Stimulated activated naive CD4-positive, alpha-beta T cell (primary cell): ENCODE measurements at places on chromosomes 1 and 21.

- DNase-seq = no peak
Measured at GRCh38 chr1:77120950-77121349, 98.3 kb downstream of the PIGK start.

DNA sequence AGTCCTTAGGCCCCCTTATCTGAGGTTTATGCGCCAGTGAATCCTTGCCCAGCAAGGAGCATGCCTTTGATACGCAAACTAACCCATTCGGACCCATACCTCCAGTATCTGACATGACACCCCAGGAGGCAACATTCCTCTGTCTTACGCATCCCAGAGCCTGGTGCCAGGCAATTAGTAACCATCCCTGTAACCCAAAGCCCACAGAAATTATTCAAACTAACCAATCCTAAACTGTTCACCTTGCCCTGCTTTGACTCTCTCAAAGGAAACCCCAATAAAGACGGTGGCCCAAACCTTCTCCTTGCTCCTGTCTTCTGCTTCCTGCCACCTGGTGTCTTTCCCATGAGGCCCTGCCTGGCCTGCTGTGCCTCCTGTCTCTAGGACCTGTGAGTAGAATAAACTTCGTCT lies 36.4 kb downstream of the ZNF496 start:
- DNase-seq = no peak

DNA sequence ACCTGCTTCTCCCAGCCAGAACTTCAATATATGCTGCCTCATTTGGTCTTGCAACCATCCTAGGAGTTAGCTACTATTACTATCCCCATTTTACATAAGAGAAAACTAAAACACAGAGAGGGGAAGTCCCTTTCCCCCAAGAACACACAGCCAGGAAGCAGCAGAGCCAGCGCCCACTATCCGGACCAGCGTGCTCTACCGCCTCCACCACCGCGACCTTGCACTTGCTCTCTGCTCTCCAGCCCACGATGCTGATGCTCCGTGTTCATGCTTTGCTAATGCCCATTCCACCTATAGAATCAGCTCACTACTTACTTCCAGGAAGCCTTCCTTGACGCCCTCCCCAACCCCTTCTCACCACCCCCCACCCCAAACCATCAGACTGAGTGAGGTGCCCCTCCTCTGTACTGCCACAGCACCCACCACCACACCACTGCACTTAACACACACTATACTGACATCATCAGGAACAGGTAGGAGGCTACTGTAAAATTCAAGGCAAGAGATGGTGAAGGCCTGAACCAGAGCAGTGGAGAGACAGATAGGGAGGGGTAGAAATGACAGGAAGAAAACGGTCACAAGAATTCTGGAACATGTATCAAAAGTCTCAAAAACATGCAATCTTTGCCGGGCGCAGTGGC lies 9.4 kb downstream of the TMEM53 start:
- no peak for DNase-seq

DNA sequence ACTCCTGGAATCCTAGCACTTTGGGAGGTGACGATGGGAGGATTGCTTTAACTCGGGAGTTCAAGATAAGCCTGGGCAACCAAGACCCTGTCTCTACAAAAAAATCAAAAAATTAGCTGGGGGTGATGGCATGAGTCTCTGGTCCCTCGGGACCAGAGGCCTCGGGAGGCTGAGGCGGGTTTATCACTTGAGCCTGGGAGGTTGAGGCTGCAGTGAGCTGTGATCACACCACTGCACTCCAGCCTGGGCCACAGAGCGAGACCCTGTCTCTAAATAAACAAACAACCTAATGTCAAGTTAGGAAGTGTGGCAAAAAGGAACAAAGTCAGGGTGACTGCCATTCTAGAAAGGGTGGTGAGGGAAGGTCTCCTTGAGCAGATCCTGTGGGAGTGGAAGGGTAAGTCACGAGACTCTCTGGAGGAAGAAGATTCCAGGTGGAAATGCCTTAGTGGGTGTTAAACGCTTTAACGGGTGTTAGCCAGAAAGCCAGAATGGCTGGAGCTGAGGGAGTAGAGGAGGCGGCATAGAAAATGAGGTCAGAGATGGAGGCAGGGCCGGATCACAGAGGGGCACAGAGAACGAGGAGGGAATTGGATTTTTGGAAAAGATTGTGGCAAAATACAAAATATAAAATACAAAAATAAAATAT lies 62.2 kb upstream of the ATP5PO start:
- no peak for DNase-seq

DNA sequence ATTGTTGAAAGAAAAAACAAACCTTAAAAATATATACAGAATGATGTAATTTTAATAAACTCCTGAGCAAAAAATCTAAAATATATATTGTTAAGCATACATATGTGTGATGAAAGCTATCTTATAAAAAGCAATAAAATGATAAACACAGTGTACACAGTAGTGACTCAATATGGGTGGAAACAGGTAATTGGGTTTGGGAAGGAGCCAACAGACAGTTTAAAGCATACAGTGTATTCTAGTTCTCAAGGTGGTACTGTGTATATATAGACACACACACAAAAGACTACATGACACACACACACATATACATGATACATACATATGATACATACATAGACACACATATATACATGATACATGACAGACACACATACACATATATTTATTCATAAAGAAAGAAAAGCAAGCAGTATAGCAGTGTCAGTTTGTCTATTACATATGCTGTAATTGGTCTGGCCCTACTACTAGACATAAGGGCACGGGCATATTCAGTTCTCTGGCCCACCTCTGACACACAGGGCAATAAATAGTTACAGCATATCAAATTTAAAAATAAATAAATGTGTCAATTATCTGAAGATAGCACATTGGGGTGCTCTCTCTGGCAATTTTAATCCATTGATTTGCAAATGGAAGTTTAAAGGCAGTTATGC lies 330.2 kb downstream of the S1PR1 start:
- DNase-seq = no peak

- no peak for DNase-seq
Measured at GRCh38 chr1:23434260-23434775, 9.8 kb upstream of the TCEA3 start.

GRCh38 chr1:157202331-157202730 lies 64.1 kb upstream of the ETV3 start:
- no peak for DNase-seq

GRCh38 chr1:47393141-47393540 lies 22.9 kb upstream of the FOXE3 start:
- no peak for DNase-seq

DNA sequence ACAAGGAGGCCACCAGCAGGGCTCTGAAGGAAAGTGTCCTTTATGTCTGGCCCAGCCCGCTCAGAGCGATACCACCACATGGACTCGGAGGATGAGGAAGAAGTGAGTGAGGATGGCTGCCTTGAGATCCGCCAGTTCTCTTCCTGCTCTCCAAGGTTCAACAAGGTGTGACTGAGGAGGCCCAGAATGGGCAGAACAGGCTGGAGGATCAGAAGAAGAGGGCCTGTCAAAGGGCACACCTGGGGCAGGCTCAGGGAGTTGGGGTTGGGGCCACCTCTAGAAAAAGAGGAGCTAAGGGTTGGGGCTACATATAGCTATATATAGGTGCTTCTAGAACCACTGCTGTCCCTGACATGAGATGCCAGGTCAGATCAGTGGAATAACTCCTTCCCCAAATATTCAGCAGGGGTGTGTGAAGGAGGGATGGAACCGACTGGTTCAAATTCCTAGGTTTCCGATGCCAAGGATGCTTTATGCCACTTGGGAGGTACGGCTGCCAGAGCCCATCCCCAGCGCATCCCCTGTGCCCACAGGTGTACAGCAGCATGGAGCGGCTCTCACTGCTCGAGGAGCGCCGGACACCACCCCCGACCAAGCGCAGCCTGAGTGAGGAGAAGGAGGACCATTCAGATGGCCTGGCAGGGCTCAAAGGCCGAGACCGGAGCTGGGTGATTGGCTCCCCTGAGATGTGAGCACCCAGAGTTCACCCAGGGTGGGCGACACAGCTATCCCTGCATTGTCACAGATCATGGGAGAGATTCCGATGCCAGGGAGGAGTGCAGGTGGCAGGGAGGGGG lies 102.2 kb downstream of the PIK3R3 start:
- no peak for DNase-seq

DNA sequence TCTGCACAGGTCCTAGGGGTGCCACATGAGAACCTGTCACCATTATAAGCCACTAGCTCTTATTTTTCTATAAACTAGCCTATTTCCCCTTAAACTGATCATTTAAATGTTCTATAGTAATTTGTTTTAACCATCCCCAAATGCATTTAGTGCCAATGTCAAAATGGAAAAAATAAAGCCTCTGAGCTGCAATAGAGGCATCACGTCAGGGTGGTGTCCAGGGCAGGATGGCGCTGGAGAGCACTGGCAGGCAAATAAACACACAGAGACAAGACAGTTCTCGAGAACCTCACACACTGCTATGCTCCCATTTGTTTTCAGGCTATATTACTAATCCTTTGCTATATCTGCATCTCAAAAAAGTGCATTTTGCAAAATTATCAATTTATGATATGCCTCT lies 73.4 kb upstream of the NEK2 start:
- no peak for DNase-seq

DNA sequence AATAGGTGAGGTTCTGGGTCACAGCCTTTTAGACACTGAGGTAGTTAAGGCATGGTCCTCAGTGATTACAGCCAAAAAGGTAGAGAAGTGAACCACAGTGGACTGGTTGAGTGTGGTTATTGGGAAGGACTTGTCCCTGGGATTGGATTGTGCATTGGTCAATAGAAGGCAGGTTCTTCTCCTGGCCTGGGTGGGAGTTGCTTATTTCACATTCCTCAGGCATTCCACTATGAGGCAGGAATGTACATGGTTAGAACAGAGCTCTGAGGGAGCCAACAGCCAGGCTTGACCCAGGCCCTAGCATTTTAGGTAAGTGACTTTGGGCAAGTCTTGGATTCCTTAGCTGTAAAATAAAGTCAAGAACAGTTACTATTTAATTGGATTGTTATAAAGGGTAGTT lies 97.9 kb upstream of the MARK1 start:
- no peak for DNase-seq

- no peak for DNase-seq
Measured at GRCh38 chr21:26154753-26155152, 15.8 kb downstream of the APP start.

GRCh38 chr21:37700641-37701202 lies 215.5 kb downstream of the KCNJ6 start:
- DNase-seq = no peak

DNA sequence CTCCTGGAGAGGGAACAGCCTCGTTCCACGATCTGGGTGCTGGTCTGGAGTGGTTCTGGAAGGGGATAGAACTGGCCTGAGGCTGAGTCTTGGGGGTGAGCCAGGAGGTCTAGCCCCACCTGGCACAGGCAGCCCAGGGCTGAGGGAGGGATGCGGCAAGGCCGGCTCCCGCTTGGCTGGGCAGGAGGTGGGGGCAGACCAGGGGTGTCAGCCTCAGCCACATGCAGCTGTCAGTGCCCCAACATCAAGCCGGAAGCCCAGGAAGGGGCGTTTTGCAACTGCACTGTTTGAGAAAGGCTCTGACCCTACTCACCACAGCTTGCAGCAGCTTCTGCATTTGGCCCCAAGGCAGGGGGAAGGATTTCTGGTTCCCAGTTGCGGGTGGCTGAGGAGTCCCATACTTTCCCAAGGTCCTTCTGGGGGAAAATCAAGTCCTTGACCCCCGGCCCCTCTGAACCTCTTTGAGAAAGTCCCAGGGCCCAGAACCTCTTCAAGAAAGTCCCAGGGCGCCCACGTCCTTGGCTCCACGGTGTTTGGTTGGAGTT lies 2.0 kb downstream of the EFHD2 start:
- DNase-seq = no peak

- DNase-seq = no peak
Measured at GRCh38 chr21:36902793-36903192, 63.7 kb downstream of the HLCS start.

DNA sequence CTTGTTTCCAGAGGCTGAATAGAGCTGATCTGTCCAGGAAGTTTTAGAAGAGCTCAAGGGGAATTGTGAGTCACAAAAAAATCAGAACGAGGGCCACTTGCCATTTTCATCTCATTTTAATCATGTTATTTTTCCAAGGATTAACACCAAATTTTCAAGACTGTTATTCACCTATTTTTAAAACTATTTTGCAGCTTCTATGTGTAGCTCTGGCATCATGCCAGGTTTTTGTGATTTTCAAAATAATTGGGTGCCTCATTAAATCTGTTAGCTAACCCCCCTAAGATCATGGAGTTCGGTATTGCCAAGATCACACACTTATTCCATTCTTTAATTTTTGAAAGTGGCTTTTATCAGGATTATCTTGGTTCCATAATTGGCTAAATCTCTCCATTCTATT lies 90.9 kb downstream of the RGS7 start:
- no peak for DNase-seq

DNA sequence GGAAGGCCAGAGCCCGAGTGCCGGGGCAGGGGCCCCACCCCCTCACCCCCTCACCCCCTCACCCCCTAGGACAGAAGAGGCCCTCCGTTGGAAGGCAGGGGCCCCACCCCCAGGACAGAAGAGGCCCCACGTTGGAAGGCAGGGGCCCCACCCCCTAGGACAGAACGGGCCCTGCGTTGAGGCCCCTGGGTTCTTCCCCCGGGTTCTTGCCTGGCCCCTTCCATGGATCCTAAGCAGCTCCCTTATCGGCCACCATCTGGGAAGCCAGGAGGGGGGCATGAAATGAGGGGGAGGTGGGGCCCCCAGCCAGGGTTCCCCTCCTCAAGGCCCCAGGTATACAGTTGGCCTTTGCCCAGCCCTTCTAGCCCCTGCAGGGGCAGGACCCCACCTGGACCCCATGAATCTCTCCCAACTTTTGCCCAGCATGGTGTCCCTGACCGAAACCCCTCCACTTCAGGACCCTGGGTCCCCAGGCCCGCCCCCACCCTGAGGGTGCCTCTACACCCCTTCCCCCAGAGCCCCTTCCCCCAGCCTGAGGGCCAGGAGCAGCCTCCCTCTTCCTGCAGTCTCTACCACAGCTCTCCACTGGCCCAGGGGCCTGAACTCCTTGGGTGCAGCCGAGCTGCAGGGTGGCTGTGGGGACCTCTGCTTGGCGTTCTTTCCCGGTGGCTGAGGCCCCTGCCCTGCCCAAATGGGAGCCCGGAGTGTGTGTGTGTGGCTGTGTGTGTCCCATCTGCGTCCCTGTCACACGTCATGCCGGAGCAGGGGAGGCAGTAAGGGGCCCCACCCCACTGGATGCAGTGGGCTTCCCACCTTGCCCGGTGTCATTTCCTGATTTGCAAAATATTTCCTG lies 4.3 kb upstream of the VWA1 start:
- DNase-seq = no peak

DNA sequence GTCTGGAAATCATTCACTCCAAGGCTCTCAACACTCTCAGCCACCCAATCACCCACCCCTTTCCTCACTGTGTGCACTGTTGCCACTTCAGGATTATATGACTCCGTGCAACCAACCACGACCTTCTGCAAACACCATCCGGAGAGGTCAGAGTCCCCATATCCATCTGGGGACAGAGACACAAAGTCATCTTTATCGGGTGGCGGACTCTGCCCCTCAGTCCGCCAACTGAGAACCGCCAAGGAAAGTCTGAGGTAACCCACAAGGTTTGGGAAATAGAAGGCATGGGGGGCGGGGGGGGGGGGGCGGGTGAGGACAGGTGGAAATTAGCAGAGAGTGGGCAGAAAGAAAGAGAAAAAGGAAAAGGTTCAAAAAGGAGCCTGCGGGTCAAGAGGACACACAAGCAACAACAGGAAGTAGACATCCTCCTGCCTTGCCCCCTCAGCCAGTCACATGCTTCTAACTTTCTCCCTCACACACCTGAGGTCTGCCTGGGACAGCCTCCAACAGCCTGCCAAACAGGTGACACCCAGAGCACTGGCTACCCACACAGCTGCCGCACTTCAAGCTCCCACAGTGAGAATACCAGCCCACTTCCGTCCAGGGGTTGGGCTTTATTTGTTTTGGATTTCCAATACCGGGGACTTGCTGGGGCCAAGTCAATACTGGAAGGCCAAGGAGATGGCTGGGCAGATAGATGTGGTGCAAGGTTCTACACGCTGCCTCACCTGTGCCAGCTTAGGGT lies 58.1 kb downstream of the SSBP3 start:
- DNase-seq = no peak
